ENCODE measurements at places on chromosomes 3 and 15.

GRCh38 chr15:63997715-63998442 is 48.4 kb downstream of the DAPK2 start:
- no peak for DNase-seq

- DNase-seq, result no peak
Measured at GRCh38 chr3:150764566-150764965, 1.6 kb upstream of the SIAH2 start.

GRCh38 chr3:138038725-138039462 is 28.9 kb downstream of the CLDN18 start:
- no peak for DNase-seq

- DNase-seq, result no peak
Measured at GRCh38 chr15:23538648-23539047, 26.8 kb upstream of the MKRN3 start.

DNA sequence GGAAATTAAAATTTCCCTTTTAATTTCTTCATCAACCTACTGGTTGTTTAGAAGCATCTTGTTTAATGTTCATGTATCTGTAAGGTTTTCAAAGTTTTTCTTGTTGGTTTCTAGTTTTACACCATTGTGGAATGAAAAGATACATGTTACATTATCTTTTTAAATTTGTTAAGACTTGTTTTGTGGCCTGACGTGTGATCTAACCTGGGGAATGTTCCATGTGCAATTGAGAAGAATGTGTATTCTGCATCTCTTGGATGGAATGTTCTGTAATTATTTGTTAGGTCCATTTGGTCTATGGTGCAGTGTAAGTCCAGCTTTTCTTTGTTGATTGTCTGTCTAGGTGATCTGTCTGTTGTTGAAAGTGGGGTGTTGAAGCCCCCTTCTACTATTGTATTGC is 45.7 kb downstream of the THSD4 start:
- DNase-seq, result no peak

- peak; percentile 35 for DNase-seq
Measured at GRCh38 chr3:173584838-173585831, 187.6 kb downstream of the NLGN1 start.

DNA sequence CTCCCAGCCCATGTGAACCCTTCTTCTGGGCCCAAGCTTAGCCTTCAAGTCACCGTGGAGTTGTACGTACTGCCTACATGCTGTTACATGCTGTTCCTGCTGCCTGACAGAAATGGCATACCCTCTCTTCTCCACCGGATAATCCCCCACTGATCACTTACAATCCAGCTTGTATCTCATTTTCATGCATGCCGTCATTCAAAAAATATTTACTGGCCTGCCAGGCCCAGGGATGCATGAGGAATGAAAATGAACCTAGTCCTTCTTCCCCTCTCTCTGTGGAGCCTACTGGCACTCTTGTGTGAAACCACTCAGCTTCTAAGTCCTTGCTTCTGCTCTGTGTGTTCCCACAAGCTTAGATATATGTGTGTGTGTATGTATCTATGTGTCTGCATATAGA is 60.6 kb downstream of the WNT5A start:
- no peak for DNase-seq

GRCh38 chr3:42290966-42291714 is 25.2 kb upstream of the CCK start:
- no peak for DNase-seq

Data from small intestine (tissue), 16 donors.